ENCODE measurements at places on chromosomes 5 and 9. TPM values are rescaled to one million over a fixed set of nuclear protein-coding genes. Genes with fewer than 3 reads are reported as not detected.

The POU5F2 gene
- polyA plus RNA-seq, result 0.08 TPM

DNA sequence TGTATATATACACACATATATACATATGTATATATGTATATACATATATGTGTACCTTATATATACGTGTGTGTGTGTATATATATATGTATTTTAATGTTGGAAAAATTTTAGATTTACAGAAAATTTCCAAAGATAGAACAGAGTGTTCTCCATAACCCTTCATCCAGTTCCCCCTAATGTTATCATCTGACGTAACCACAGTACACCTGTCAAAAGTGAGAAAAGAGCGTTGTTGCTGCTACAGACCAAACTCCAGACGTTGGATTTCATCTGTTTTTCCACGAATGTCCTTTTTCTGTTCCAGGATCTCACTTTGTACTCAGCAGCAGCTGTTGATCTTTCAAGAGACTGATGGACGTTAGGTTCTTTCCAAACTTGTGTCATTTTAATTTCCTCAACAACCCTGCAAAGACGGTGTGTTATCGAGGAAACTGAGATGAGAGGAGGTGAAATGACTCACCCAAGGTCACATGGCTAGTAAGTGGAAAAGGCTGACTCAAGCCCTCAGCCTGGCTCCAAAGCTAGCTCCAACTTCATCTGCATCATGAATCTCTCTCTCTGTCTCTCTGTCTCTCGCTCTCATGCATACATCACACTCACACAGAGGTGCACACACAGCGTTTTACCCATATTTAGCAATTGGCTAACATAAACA lies 17.0 kb upstream of the NTNG2 start:
- no peak for DNase-seq

- DNase-seq, result no peak
Measured at GRCh38 chr9:79699479-79699878, 127.7 kb downstream of the TLE4 start.

DNA sequence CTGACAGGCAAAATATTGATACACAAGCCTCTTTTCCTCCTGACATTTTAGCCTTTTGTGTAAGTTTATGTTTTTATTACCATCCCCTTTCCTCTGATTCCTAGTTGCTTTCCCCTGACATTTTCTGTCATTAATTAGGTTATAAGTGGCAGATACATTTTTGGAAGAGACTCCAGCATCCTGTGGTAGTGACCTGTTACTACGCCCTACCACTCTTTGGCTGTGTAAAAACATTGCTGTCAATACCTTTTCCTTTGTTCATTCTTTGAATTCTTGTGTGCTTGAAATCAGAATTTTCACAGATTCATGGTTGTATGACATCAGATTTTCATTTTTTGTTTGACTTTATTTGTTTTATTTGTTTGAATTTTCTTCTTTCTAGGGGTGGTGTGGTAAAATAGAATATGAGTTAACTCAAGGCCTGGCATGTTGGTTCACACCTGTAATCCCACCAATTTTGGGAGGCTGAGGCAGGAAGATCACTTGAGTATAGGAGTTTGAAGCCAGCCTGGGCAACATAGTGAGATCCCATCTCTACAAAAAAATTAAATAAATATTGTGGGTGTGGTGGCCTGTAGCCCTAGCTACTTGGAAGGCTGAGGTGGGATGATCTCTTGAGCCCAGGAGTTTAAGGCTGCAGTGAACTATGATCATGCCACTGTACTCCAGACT lies 43.4 kb downstream of the UBE2R2 start:
- DNase-seq, result no peak

DNA sequence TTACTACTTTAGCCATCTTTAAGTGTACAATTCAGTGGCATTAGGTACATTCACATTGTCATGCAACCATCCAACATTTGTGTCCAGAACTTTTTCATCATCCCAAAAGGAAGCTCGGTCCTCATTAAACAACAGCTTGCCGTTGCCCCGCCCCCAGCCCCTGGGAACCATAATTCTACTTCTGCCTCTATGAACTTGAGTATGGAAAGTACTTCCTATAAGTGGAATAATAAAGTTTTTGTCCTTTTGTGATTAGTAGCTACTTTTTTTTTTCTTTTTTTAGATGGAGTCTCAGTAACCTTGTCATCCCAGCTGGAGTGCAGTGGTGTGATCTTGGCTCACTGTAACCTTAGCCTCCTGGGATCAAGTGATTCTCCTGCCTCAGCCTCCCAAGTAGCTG lies 5.0 kb downstream of the GBGT1 start:
- peak; percentile 28 for DNase-seq
